AG04449 (cell line): ENCODE measurements at places on chromosomes 2 and 18.

DNA sequence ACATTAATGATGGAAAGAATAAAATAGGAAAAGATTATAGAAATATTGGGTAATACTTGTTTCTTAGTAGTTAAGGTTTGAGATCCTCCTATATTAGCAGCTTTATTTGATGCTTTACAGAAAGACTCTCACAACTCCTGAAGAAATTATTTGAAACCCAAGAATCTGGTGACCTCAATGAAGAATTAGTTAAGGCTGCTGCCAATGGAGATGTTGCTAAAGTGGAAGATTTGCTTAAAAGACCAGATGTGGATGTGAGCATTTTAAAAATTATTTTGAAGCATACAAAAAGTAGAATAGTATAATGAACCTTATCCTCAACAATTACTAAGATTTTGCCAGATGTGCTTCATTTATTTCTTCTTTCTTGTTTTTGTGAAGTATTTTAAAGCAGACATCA, 59.1 kb downstream of the MIB1 start:
- DNase-seq = no peak

DNA sequence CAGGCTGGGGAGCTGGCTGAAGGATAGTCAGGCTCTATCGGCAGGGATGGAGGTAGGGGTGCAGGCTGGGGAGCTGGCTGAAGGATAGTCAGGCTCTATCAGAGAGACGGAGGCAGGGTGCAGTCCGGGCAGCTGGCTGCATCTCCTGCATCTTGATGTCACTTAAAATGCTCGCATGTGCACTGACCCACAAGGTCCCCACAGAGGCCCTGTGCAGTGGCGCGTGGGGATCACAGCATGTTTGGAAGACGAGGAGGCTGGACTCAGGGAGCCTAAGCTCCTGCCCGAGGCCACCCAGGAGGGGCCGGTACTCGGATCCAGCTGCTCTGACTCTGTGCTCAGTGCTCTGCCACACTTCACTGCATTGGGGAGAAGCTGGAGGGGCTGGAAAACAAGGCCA, 189.0 kb upstream of the HDAC4 start:
- no peak for DNase-seq

- no peak for DNase-seq
These were observed at the start of gene TGFBRAP1 for GRCh38 chr2:105329561-105330495. Gene TGFBRAP1, minus strand, starts transcription at chr2:105329735. Its CDS starts 21,434 bp downstream, at chr2:105308301.

DNA sequence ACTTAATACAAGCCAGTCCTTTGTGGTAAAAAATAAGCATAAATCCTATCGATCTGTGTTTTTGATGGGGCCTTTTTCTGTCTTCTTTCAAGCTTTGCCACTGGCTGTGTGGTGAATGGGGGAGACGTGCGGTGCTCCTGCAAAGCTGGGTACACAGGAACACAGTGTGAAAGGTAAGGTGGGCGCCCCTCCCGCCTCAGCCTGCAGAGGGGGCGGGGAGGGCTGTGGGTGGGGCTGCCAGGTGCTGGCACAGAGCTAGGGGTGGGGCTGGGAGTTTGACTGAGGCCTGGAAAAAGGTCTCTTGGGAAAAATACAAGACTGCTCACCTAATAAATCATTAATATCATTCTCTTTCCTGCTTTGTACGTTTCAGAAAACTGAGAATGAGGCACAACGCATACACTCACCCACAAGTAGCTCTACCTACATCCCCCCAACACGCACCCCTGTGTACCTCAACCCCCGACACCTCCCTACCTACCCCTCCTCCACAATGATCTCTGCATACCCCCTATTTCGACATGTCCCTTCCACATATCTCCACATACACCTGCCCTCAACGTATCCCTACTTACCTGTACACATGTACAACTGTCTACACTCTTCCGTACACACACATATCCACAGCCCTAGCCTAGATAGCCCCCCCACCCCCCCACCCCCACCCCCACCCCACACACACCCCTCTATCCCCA, 129.7 kb upstream of the TTC39C start:
- no peak for DNase-seq

- no peak for DNase-seq
These were observed 44.5 kb downstream of the METTL8 start for GRCh38 chr2:171389325-171389724.

DNA sequence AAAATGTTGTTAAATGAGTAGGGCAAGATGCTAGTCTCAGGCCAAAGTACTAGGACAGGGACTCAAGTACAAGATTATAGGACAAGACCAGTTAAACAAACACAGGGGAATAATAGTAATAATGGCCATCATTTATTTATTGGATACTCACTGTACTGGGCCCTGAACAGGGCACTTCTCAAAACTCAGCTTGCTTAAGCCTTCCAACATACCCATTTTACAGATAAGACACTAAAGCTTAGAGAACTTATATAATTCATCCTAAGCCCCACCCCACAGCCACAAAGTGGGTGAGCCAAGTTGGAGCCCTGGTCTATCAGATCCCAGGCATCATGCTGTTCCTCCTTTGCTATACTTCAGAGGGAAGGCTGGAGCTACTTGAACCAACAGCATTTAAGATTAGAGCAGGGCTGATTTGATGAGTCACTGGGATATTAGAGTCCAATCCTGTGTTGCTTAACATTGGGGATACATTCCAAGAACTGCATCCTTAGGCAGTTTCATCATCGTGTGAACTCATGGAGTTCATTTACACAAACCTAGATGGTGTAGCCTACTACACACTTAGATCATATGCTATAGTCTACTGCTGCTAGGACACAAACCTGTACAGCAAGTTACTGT, 153.6 kb downstream of the MTCL1 start:
- DNase-seq = peak; percentile 90

DNA sequence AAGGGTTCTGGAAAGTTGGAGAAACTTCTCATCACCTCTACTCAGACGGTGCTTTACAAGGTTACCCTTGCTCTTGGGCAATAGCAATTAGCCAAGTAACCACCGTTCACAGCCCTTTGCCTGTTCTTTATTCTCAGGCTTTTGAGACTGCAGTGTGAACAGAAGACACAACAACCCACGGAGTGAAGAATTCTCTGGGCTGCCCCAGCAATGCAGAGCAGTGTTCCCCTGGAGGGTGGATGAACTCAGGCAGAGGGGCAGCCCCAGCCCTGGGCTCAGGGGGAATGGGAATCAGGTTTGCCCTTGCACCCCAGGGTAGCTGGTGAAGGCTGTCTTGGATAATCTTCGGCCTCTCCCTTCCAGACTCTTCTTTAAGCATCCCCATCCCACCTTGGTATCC, 69.1 kb downstream of the MCFD2 start:
- DNase-seq = no peak

GRCh38 chr2:120958623-120959366, 223.1 kb downstream of the GLI2 start:
- DNase-seq = no peak

GRCh38 chr2:157849591-157849990, 26.5 kb downstream of the ACVR1 start:
- DNase-seq = no peak

DNA sequence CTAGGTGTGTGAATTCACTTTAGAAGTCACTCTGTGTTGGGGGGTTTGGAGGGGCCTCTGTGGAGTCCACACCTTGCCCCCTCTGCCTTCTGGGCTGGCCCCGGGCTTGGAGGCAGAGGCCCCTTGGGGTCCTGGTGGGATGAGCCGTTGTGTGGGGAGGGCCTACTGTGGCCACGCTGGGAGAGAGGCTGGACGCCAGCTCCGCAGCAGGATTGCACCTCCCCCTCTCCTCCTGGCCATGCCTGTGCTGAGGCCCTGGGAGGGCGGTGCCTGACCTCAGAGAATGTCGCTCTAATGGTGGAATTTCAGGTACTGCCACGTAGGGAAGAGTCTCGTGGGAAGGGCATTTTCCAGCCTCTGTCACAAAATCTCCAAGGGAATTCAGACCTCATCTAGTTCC, 237.0 kb downstream of the ATAD2B start:
- no peak for DNase-seq

GRCh38 chr2:62149708-62150107, 46.2 kb upstream of the B3GNT2 start:
- peak; percentile 96 for DNase-seq

DNA sequence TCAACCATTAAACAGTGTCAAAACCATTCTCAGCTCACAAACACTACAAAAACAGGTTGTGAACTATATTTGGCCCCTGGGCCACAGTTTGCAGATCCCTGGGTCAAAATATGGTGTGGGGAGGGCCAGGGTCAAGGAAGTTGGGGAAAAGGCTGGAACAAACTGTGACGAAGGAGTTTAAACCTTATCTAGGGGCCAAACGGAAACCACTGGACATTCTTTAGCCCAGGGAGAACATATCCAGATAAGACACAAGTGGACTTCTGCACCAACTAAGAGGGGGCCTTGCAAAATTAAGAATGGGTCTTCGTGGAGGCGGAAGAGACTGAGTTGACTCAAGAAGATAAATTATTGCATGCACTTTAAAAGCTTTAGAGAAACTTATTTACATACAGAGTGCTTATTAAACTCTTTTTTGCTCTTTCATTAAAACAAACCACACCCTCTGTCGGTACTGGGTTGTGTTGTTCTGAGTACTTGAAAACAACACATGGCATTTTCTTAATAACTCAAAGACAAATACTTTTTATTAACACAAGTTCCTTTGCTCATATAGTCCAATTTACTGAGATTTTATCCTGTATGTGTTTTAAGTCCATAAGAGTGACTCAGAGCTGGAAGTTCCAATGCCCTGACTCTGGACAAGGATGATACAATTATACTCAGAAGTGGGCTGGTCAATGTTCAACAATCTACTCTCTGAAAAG, 5.3 kb upstream of the ASAP2 start:
- peak; percentile 59 for DNase-seq

DNA sequence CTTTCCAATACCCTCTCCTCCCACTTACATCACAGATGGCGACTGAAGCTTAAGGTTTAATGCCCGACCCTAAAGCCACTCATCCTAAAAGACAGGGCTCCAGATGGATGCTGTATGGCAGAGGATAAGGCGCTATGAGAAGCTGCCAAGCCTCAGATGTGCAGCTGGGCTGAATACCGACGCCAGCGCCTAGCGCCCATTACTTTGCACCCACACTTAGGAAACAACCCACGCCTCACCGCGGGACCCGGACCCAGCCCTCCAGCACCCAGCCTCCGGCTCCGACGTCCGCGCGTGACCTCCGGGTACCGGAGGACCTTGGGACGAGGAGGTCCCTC, 335 bp downstream of the TRAK2 start:
- DNase-seq = no peak

GRCh38 chr2:98769114-98769476, 38.2 kb upstream of the MGAT4A start:
- no peak for DNase-seq

DNA sequence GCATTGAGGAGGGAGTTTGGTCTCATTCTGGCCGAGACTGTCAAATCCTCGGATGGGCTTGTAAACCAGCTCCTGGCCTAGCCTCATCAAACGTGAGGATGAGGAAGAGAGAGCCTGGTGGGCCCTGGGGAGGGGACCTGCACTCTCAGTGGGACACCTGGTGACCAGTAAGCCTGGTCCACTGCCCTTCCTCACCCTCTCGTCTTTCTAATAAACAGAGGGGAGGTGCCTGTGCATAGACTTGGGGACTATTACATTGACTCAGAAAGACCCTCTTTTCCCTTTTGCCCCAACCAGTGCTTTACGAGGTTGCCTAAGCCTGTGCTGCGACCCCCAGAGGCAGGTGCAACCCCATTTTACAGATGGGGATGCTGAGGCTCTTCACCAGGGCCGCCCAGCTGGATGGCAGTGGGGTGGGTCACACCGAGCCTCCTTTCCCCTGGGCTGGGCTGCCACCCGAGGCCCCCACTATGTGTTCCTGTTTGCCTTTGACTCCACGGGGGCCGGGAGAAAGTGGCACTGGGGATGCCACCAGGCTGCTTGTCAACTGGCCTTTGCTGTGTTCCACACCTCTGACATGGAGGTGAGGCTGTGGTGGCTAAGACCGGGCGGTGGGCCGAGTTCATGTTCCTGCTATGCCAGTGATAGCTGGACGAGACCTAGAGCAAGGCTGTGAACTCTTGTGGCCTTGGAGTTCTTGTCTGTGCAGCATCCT, 85.9 kb downstream of the GLI2 start:
- no peak for DNase-seq

DNA sequence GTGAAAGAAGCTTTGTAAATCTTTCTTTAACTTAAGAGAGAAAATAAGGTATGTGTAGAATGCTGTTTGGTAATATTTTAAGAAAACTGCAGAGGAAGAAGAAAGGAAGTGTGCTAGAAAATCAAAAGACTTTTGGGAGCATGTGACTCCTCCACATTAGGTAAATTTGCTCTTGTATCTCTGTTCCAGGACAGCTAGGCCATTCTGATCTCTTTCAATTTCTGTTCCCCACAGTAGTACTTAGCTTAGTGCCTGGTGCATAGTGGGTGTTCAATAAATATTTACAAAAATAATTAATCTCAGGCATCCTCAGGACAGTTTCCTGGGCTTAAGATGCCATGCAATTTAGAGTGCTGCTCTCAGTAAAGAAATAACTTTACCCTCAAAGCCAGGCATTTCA, 105.0 kb downstream of the GPD2 start:
- no peak for DNase-seq

DNA sequence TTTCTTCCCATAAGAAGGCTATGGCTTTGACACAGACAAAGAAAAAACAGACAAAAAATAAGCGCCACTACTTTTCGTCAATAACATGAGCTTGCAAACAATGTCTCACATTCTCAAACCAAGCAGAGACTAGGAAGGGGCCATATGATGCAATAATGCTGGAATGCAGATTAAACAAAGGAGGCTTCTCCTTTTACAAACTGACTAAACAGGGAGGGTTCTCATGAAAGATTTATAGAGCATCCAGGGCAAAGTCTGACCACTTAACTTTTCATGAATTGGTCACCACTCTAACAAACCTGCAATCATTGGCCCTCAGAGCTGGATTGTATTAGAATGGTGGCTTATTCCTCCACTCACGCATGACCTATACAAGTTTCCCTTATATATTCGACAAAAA, 663.3 kb upstream of the CHAC2 start:
- no peak for DNase-seq

- peak; percentile 84 for DNase-seq
These were observed 50.2 kb upstream of the DTNA start for GRCh38 chr18:34659579-34660517.

DNA sequence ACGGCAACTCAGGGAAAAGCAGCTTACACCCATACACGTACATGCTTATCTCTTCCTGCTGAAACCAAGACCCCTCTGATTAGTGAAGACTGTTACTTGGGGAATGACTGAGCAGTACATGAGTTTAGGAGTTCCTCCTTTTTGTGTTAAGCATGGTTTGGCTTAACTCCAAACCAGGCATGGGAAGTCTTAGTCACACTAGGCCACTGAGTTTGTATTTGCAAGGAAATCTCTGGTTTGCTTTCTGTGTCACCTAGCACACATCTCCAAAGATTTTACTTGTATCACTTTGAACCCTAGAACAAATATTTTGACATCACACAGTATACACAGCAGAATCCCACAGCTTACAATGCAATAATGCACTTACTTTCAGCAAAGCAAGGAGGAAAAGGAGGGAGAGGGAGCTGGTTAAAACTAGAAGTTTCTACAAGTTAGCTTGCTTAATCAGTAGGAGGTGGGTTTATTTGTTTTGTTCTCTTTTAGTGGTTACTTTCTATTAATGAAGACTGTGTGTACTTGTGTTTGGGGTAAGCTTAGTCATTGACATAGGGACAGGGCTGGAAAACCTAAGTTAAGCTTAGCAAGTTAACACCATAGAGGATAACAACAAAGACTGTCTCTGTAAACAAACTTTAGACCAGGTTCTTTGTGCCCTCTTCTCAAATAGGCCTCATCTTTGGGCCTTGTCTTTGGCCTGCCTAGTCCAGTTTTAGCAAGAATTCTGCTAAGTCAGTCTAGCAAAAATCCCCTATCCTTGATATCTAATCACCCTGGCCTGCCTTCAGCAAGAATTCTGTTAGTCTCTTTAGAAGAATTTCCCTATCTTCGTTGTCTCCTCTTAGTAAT, 219.4 kb downstream of the MREG start:
- peak; percentile 82 for DNase-seq
